ENCODE measurements at places on chromosomes 5 and 9.

- DNase-seq = no peak
Observed at GRCh38 chr9:15160673-15161072, 146.3 kb downstream of the TTC39B start.

GRCh38 chr5:179680014-179680779 is 637 bp downstream of the CBY3 start:
- DNase-seq = no peak

GRCh38 chr9:8486095-8486494 is 686.5 kb upstream of the DMAC1 start:
- no peak for DNase-seq

- DNase-seq = no peak
Observed at GRCh38 chr5:72673623-72674022, 142.8 kb upstream of the TNPO1 start.

- no peak for DNase-seq
Observed at GRCh38 chr5:143206196-143207053, 197.1 kb downstream of the NR3C1 start.

DNA sequence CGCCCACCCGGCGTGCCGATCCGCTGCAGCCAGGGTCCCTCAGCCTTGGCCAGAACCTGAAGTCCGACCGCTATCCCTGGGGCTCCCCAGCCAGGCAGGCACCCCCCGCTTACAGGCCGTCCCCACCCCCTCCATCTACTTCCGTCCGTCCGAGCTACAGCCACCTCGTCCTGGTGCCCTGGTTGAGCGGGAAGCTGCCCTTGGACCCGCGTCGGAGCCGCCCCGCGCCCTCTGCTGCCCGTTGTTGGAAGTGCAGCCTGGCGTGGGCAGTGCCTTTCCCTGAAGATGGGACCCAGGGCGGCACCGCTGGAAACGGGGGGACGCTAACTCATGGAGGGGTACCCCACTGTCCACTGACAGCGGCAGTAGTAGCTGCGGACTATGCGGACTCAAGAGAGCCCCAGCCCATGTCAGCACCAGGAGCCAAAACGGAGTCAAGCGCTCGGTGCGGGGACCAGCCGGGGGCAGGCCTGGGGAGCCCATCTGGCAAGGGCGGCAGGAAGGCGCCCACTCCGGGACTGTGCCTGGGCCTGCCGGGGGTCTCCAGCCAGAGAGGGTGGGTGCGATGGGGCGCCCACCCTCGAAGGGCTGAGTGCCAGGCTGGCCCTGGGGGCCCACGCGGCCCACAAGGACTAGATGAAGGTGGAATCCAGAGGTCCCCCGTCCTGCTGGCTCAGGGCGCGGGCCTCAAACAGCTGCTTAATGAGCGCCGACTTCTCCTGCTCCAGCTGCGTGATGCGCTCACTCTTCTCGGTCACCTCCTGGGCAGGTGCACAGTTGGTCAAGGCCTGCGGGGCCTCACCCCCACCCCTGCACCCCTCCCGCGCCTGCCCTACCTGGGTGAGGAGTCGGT is 6.1 kb downstream of the SAPCD2 start:
- no peak for DNase-seq

- DNase-seq = no peak
Observed at GRCh38 chr9:115192280-115192679, 74.3 kb upstream of the TNC start.

GRCh38 chr9:69427286-69427685 is 102.3 kb downstream of the ENTREP1 start:
- no peak for DNase-seq

DNA sequence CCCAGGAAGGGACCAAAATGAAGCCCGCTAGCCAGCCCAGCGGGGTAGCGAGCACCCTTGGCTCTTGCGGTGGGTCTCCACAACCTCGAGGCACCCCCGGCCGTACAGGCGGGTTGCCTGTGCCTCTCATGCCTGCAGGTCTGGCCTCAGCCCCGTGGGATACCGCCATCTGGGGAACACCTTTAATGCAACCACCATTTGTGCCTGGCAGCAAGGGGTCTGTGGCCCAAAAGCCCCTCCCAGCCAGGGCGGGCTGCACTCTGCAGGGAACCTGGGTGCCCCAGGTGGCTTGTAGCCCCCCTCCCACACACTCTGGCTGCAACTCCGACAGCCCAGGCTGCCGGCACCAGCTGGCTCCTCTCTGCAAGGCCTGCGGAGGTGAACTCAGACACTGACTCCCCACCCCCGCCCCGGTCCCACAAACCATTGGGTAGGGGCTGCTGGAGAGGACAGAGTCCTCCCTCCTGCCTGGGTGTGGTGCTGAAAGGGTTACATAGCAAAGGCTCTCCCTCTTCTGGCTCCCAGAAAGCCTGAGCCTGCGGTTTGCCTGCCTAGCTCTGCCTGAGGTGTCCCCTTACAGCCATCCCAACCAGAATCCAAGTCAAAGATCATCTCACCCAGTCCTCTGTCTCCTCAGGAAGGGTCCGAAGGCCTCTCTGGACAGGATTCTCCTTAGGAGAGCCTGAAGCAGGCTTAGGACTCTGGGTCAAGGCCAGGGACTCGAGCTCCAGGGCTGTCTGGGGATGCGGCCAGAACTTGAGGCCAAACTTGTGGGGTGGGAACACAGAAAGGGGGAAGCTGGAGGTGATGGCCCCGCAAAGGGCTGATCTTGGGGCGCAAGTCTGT is 109.4 kb downstream of the PSD2 start:
- DNase-seq = no peak

GRCh38 chr9:108188976-108189375 is 666.8 kb downstream of the ACTL7B start:
- DNase-seq = no peak

DNA sequence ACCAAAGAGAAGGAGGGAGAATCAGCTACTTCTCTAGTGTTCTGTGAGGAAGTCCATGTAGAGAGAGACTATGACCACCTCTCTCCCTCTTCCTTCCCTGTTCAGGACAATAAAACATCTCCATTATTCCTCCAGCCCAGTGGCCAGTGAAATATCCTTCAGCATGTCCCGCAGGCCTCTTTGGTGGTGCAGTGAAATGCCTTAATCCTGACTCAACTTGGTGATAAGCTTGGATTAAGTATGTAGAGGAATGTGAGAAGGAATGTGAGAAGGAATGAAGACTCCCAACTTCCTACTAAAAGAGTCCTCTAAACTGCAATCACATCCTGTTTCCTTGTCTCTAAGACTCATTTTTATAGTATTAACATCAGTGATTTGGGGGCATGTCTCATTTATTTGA is 167.3 kb downstream of the TRPM3 start:
- DNase-seq = no peak

GRCh38 chr9:113592876-113593575 is 129.5 kb downstream of the RGS3 start:
- no peak for DNase-seq

- no peak for DNase-seq
Observed at GRCh38 chr5:52821901-52822300, 34.2 kb downstream of the ITGA1 start.

GRCh38 chr5:139141446-139142204 is 56.5 kb downstream of the SIL1 start:
- no peak for DNase-seq

DNA sequence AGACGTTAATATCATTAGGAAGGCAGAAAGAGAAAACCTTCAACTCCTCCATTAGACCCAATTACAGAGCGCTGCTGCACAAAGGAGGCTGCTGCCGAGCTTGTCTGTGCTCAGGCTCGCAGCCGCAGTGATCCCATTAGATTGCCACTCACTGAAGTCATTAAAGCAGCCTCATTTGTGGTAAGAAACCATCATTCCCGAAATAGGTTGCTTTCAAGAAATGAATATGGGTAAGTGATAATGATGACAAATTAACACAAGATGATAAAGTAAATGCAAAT is 137.2 kb downstream of the CAVIN4 start:
- no peak for DNase-seq

- no peak for DNase-seq
Observed at GRCh38 chr9:135519179-135519971, 1.9 kb upstream of the LCN1 start.

DNA sequence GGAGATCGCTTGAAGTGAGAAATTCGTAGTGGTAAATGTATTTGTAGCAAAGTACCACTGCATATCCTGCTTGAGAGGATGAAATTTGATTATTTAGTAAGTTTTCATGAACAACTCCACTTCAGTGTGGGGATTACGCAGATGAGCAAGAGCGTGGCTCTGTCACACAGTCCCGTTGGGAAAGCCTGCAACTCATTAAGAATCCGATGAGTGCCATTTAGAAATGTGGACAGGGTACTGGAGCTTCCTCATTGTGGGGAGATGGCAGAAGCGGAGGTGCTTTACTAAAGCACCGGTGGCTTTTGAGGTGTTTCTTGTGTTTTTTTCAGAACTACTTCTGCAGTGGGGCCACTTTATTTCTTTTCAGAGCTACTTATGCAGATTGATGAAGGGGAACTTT is 1.4 kb downstream of the TJP2 start:
- DNase-seq = no peak

- no peak for DNase-seq
Observed at GRCh38 chr5:62542720-62543119, 35.9 kb upstream of the LRRC70 start.

GRCh38 chr9:98502311-98502975 is 206.3 kb downstream of the GABBR2 start:
- no peak for DNase-seq

- no peak for DNase-seq
Observed at GRCh38 chr5:88142636-88142885, 126.1 kb downstream of the TMEM161B start.

DNA sequence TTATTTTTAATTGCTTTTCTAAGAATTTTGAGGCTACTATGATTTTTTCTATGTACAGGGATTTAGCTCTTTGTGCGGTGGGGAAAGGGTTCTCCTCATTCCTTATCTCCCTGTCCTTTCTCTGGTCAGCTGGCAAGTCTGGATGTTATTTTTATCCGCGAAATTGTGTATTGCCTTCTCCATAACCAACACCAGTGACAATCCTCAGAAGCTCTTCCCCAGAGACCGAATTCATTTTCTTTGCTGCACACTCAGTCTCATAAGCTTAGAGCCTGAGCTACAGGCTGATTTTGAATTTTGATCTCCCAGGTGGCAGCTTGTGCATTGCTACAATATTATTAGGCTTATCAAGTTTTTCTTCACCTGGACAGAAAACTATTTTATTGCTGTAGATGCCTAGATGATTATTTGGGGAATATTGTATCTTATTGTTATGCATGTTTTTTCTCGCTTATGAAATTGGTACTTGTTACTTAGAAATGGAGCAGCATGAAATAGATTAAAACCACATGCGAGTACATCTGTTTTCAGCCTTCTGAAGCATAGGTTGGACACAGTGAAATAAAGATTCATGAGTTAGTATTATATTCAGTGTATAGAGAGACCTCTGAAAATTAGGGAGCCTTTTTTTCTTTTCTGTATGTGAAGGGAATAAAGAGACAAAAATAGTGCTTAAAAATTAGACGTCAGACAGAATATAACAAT is 27.3 kb downstream of the CPEB4 start:
- DNase-seq = no peak

- DNase-seq = no peak
Observed at GRCh38 chr5:97499605-97500004, 316.6 kb upstream of the RIOK2 start.

DNA sequence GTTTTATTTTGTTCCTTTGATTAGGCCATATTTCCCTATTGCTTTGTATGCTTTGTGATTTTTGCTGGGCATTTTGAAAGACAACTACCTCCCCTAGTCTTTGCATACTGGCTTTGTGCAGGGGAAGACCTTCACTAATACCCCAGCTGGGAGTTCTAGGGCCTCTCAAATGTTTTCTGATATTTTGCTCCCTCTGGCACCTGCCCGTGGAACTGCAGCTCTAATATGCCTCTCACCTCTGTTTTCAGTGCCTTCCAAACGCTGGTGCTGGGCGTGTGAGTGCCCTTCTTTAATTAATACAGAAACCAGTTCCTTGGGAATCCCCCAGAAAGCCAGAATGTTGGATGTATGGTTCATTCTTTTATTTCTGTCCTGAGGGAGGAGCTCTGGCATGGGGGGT is 204.5 kb downstream of the COMMD10 start:
- no peak for DNase-seq

DNA sequence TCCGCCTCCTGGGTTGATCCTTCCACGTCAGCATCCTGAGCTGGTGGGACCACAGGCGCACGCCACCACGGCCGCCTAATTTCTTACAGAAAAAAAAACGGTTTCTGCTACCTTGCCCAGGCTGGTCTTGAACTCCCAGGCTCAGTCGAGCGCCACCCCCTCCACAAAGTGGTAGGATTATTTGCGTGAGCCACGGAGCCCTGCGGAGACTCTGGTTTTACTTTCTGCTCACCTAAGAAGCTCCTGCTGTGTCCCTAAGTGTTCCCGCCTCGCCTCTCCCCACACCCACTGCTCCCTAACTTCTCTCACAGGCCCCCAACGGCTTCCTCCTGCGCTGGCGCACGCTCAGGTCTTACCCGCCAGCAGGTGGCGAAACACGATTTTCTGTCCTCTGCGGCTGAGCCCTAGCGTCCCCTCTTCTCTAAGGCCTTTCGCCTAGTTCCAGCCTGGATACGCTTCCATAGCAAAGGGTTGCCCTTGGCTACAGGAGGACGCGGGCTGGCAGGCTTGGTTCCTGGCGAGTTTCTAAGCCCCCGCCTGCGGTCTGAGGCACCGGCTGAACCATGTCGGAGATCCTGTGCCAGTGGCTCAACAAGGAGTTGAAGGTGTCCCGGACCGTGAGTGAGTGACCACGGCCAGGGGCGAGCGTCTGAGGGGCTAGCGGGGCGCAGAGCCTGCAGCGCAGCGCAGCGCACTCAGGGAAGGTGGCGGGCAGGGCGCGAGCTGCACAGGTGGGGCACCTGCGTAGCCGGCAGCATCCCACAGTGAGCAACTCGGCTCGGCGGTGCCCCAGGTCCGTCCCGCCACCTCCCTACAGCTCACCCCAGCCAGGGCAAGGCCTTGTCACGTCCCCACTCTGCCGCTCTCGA is at the start of gene SPEF2:
TSS of gene SPEF2 (plus strand) at position 429 of the 869 bp plus-strand sequence. CDS start at position 564, 135 bp downstream.
- peak; percentile 88 for DNase-seq

GRCh38 chr9:38315085-38315595 is 77.4 kb upstream of the ALDH1B1 start:
- DNase-seq = no peak

DNA sequence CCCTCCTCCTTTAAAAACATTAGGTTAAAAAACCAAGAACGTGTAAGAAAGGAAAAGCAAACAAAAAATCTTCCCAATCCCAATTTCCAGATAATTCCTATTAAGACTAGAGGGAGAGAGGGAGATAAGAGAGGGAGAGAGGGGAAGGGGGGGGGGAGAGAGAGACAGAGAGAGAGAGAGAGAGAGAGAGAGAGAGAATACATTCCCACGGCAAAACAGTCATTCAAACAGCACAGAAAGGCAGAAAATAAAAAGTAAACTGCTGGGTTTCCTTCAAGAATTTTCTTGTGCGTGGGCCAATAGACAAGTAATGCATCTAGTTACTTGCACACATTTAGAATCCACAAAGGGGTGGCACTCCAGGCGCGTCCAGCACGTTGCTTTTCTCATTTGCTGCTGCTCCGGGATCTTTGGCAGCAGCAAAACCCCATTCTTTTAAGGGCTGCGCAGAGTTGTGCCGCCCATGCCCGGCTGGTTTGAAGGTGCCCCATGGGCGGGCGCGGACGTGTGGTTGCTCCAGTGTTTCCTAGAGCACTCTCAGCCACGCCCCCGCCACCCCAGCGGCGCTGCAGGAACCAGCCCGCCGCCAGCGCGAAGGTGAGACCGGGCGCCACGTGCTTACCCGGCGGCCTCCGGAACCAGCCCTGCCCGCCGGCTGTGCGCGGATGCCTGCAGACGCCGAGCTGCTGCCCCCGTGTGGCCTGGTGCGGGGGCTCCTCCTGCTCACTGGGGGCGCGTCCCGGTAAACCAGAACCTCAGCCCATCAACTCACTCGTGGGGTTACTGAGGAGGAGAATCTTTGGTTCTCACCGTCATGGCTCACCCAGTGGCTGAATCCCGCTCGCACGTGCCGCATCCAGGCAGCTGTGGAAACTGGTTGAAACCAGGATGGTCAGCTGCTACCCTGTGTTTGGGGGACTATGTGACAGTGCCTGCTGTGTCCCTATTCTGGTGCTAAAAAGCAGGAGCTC is 44.6 kb downstream of the STC2 start:
- peak; percentile 57 for DNase-seq
